ENCODE measurements at places on chromosomes 6 and 20. TPM values are rescaled to one million over a fixed set of nuclear protein-coding genes. Genes with fewer than 3 reads are reported as not detected.

The POPDC3 gene
- 1.1 TPM for total RNA-seq

DNA sequence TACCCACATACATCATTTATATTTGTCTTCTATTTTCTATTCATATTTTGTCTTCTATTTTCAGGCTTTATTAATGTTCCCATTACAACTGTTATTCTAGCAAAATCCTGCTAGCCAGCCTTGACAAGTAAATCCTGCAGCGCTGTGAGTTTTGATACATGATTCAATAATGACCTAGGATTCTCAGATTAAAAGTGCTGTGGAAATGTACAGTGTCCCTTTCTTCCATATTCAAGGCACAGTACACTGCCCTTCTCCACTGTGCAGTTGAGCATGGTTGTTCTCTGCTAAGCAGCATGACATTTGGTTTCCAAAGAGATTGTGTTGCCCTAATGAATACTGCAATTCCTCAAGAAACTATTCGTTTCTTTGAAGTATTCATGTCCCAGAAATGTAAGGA, 5.8 kb upstream of the HEY2 start:
- no peak for DNase-seq

- DNase-seq: no peak
These were observed 208.6 kb upstream of the MCHR2 start for GRCh38 chr6:100202417-100203194.

DNA sequence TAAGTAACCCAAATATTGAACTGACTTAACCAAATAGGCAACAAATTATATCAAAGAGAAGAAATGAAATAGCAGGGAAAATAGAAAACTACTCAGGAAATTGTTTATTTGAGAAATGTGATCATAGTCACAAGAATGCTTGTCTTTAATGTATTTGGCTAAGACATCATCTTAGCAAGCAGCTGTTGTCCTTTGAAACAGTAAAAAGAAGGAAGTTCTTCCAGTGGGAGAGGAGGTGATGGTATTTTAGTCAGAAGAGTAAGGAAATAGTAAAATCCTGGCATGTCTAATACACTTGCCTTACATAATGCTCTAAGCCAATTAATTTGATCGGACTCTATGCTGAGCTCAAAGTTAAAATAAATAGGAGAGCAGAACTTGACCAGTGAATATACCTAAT, 126.5 kb downstream of the EPM2A start:
- DNase-seq: no peak
